ENCODE measurements at places on chromosomes 1 and 21.

GRCh38 chr1:237566581-237566980, 324.1 kb downstream of the ZP4 start:
- DNase-seq, result no peak

DNA sequence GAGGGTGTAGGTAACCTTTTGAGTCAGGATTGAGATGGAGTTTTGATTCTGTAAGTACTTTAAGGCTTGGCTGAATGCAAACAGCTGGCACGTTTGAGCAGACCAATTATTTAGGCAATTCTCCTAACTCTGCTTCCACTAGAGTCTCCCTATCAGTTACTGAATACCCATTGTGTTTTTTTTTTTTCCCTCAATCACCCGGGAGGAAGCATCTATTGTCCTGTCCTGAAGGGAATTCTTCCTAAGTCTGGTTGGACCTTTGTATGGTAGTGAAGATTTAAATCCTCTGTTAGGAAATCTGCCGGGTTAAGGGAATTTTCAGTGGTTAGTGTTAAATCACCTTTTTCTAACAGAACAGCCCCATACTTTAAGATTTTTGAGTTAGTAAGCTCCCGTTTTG, 571.2 kb upstream of the USP24 start:
- no peak for DNase-seq

DNA sequence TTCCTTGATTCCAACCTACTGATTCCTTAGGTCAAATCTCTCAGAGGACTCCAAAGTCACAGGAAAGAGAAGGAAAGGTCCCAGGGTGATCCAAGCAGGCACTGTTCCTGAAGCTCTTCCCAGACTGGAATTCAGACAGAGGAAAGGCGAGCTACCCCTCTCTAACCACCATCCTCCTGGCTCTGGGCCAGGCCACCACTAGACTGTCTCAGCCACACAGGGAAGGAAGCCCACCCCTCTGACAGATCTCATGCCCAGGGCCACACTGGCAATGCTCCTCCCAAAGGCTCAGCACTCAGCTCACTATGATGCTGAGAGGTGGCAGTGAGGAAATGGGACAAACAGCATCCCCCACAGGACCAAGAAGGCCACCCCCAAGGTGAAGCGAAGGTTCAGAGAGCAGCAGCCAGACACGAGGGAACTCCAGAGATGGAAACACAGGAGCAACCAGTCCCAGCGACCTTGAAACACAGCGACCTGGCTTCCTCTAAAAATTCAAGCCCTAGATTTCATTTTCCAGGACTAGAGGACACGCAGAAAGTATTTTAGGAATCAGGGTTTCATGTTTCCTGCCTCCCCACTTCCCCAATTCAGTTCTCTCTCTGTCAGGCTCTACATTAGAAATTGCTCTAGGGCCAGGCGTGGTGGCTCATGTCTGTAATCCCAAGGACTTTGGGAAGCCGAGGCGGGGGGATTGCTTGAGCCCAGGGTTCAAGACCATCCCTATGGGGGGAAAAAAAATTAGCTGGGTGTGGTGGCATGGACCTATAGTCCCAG, 18.8 kb downstream of the PIK3C2B start:
- no peak for DNase-seq

DNA sequence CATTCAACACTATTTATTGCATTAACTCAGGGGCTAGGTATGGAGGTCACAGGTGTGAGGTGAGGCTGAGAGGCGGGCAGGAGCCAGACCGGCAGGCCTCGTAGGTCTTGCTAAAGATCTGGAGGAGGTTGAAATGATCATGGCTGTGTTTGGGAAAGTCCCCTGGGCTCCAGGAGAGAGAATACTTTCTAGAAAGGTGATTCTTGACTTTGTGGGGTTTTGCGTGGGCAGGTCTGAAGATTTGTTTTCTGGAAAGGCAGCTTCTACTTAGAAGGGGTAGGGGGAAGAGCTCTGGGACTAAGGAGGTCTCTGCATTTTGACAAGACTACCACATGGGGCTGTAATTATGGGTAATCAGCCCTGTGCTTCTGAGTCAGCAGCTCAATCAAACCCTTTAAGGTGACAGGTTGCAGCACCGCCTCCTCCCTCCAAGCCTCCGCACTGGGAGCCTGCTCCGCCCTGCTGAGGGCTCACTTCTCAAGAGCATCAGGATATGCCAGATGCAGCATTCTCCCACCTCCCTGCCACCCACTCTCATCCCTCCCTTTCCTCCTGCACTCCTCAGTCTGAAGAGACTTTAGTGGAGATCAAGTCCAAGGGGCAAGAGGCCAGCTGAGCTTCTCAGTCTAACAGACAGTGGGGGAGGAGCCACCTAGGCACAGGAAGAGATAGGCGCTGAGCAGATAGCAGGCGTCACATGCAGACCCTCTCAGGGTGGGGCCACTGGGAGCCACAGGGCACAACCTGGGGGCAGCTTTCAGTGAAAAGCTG, 30.5 kb downstream of the SLC30A1 start:
- DNase-seq, result no peak

GRCh38 chr1:160621633-160622413, 25.0 kb downstream of the SLAMF1 start:
- DNase-seq, result no peak

GRCh38 chr1:153597206-153597605, 15.7 kb downstream of the S100A16 start:
- no peak for DNase-seq

DNA sequence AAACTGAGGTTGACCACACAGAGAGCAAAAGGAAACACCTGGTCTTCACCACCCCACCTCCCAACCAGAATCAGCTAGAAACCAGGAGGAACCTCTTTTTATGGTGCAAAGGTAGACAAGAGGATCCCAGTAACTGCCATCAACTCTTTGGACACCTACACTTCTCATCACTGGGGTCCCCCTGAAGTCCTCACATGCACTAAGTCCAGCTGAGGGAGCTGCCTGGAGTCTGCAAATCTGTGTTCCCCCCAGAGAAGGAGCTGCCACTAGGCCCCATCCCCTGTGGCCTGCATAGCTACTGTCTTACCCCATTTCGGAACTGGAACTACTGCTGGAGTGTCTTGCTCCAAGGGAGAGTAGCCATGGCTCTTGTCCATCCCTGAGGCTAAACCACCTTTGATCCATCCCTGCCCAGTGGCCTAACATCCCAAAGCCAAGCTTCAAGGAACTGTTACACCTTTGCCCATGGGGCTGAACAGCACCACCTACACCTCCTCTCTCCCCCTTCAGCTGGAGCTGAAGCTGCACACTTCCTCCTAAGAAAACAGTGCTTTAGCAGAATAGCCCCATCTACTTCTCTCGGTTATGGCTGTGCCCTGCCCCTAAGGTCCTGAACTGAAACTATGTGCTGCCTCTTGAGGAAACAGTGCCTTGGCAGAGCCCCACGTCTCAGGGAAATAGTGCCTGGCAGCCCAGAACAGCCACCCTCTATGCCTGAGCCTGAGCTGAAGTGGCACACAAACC, 85.4 kb upstream of the CD53 start:
- no peak for DNase-seq

DNA sequence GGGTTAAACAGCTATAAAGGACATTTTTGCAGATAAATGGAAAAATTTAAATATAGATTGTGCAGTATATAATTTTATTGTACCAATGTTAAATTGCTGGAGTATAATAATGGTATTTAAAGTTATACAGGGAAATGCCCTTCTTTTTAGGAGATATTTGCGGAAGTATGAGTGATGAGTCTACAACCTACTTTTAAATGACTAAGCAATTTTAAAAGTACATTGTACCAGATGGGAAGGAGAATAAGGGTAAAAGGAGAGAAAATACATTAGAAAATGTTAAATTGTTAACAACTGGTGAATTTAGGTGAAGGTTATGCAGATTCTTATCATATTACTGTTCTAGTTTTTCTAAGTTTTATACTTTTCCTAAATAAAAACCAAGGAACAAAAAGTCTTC, 91.8 kb downstream of the ZZZ3 start:
- no peak for DNase-seq

- no peak for DNase-seq
These were observed 137.8 kb downstream of the KCNK2 start for GRCh38 chr1:215220346-215220745.

DNA sequence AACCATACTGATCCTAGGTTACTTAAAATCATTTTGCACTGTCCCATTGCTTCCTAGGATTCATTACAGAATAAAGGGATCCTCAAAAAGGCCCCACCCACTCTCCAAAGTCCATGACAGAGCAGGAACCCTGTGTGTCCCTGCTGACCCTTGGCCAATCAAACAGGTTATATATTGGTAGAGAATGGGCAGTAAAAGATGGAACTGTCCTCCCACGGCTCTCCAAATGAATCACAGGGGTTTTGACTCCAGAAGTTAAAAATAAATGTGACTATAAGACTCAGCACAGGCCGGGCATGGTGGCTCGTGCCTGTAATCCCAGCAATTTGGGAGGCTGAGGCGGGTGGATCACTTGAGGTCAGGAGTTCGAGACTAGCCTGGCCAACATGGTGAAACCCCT, 65.5 kb downstream of the ACOT7 start:
- no peak for DNase-seq

- no peak for DNase-seq
These were observed 18.4 kb upstream of the RNF19B start for GRCh38 chr1:32983020-32983419.

DNA sequence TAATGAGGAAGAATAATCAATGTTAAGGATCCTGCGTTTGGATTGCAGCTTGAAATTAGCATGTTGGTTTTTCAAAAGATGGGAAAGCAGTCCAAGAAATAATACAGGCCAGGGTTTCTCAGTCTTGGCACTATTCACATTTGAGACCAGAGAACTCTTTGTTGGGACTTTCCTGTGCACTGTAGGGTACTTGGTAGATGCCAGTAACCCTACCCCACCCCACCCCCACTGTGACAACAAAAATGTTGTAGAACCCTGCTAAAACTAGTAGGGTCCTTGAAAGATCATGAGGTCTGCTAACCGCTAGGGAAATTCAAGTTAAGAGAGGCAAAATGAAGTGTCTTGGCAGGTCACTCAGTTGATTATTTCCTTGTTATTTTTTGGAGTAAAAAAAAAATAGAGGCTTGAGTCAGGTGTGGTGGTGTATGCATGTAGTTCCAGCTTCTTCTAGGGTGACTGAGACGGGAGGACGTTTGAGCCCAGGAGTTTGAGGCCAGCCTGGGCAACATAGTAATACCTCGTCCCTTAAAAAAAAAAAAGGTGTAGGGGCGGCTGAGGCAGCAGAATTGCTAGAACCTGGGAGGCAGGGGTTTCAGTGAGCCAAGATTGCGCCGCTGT, 53.3 kb downstream of the SPEN start:
- no peak for DNase-seq

DNA sequence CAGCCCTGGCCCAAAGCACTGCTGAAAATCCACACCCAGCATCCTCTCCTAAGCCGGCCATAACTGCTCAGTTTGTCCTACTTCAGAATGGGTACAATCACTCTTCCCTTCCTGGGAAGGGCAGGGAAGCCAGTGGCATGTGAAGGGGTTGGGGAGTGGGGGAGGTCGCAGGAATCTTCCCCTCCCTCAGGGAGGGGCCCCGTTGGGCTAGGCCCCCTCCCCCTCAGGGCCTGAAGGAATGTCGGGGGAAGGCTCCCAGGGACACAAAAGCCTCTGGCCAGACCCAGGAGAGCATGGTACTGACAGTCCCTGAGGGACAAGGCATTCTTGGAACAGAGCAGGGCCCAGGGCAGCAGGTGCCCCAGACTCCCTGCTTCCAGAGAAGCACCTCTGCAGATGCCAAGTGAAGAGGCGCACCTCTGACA, 1.2 kb downstream of the ELOVL1 start:
- DNase-seq, result no peak

DNA sequence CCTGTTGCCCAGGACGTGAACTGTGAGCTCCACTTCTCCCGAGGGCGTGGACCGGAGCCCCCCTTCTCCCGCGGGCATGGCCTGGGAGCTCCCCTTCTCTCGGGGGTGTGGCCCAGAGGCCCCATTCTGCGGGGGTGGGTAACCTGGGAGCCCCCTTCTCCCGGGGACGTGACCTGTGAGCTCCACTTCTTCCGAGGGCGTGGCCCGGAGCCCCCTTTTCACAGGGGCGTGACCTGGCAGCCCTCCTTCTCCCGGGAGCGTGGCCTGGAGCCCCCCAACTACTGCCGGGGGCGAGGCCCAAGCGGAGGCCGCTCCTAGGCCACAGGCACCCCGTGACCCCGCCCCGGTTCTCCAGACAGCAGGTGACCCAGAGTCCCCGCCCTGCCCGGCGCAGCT, 320 bp downstream of the C1orf174 start:
- no peak for DNase-seq

GRCh38 chr1:163213626-163214025, 10.9 kb upstream of the RGS5 start:
- DNase-seq, result no peak

DNA sequence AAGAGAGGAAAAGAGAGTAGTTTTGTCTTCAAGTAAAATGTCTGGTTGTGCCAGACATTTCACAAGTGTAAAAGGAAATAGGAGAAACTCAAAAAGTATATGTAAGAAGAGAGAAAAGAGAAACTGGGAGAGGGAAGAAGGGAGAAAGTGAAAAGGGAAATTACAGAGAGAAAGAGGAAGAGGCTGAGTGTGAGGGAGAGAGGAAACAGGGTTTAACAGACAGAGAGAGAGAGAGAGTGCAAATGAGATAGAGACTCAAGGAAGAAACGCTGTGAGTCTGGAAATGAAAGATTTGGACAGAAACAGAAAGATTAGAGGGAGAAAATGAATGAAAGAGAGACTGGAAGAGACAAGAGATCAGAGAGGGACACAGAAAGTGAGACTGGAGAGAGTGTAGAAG, 806.2 kb downstream of the PLA2G4A start:
- DNase-seq, result peak; percentile 41

- no peak for DNase-seq
These were observed 86.5 kb upstream of the MACF1 start for GRCh38 chr1:39117899-39118450.

GRCh38 chr21:25409978-25410377, 197.3 kb downstream of the MRPL39 start:
- DNase-seq, result no peak

GRCh38 chr21:45949928-45950739, 31.4 kb upstream of the COL6A1 start:
- DNase-seq, result no peak

DNA sequence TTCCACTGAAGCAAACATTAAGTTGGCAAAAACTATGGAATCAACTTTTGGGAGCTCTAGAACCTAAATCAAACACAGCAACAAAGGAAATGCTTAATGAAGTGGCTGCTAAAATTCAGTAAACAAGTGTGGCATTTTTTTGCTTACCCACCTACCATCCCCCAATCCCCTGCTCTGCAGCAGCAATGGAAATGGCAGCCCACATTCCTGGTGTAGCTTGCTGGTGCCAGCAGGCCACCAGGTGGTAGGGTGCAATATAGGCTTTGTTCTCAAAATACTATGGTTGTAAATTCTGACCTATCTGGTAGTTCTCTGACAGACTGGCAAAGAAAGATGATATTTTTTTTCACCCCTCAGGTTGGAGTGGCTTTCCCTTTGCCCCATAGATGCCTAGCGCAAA, 42.8 kb downstream of the SHCBP1L start:
- DNase-seq, result no peak

- no peak for DNase-seq
These were observed 48.0 kb downstream of the DNAI4 start for GRCh38 chr1:66876664-66877063.

GRCh38 chr1:198908995-198909394, 270.2 kb downstream of the PTPRC start:
- no peak for DNase-seq

- no peak for DNase-seq
These were observed 553 bp downstream of the TTF2 start for GRCh38 chr1:117060441-117061317.

GRCh38 chr1:44318097-44319088, 36.7 kb downstream of the ERI3 start:
- DNase-seq, result no peak

- DNase-seq, result no peak
These were observed 102.7 kb downstream of the ZNF281 start for GRCh38 chr1:200306944-200307754.
